ENCODE measurements at places on chromosomes 7 and 10.
A peak's percentile ranks its signal among the peaks of the same experiment; 100 is the strongest.

DNA sequence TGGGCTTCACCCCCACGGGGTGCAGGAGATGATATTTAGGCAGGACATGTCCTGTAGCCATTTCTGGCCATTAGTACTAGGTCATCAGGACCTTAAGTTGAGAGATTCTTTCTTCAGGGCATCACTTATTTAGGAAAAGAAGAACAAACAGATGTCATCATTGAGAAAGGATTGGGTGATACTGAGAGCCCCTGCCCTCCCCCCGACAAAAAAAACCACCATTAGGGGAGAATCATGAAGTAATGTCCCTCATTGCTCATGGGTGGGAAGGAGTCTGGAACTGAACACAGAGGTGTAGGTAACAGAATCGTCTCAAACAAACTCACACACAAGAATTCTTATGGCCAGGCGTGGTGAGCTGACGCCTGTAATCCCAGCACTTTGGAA, 6.4 kb upstream of the ORAI2 start:
- no peak for DNase-seq

DNA sequence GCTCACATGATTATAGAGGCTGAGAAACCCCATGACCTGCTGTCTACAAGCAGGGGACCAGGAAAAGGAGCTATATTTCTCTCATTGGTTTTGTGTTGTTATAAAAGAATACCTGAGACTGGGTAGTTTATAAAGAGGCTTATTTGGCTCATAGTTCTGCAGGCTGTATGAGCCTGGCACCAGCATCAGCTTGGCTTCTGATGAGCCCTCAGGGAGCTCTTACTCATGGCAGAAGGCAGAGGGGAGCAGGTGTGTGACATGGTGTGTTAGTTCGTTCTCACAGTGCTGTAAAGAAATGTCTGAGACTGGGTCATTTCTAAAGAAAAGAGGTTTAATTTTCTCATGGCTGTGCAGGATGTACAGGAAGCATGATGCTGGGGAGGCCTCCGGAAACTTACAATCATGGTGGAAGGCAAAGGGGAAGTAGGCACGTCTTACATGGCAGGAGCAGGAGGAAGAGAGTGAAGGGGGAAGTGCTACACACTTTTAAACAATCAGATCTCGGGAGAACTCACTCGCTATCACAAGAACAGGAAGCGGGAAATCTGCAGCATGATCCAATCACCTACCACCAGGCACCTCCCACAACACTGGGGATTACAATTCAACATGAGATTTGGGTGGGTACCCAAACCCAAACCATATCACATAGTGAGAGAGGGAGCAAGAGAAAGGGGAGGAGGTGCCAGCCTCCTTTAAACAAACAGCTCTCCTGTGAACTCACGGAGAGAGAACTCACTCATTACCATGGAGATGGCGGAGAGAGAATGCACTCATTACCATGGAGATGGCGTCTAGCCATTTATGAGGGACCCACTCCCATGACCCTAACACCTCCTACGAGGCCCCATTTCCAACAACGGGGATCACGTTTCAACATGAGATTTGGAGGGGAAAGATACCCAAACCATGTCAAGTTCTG, 133.4 kb downstream of the JCAD start:
- DNase-seq: no peak

DNA sequence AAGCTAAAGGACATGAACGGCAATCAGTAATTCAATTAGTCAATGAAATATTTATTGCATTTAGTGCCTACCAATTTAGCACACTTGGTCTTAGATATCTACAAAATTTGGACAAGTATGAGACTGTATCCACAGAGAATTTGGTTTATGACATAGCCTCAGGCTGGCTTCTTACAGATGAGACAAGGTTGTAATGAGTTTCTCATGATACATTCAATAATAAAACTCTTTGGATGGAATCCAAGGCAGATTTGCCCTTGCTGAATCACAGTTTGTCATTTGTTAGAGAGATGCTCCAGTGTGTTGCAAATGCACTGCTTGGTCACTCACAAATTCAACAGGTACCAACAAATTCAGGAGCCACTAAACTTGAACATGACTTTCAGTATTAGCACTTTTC, 162.5 kb downstream of the GPR37 start:
- DNase-seq: no peak

DNA sequence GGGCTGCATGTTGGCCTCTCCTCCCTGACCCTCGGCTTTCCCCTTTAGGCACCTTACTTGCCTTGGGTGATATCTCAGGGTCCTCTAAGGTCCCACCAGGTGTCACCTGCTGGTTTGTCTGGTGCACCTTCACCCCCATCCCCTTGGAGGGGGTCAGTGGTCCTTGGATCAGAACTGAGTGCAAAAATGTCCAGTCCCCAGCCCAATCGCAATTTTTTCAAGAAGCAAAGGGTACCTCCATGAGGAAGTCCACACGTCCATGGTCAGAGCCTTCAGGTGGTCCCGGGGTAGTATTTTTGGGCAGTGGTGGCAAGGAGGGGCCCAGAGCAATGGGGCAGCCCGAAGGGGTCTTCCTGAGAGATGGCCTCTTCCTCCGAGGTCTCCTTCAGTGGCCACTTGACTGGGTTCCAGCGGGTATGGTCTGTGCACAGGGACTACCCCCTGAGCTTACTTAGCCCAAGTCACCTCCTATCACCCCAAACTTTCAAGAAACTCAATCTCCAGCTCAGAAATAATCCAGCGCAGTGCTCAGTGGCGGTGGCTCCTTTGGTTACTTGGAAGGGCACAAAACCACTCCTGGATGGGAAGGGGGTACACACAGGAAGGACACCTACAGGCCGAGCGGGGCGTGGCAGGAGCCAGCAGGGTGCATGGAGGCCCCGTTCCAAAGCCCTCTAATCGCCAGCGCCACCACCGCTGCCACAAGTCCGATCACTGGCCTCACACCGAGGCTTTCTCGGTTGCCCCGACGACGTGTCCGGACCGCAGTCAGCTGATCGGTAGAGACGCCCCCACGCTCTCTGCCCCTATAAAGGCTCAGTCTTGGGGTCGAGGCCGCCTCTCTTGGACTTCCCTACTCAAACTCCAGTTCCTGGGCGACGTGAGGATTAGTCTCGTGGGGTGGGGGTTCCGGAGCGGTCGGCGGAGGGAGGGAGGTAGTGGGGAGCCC, 4.5 kb downstream of the SAP25 start:
- DNase-seq: peak; percentile 43

DNA sequence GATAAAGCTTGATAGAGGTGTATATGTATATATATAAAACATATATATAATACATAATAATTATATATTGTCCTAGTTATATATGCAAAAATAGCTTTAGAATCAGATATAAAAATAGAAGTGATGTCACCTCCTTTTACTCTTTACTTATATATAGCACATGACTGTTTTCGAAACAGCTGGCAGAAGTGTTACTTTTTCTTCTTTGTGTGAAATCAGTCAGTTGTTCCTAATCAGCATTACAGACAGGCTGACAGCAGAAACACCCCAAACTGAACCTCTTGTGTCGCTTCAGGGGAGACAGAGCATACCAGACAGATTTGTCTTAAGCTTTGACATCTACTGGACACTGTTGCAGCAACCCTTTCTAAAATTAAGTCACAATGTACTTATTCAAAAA, 684.9 kb upstream of the CELF2 start:
- DNase-seq: no peak

GRCh38 chr10:31660300-31660699, 268.3 kb downstream of the ARHGAP12 start:
- DNase-seq: no peak

- DNase-seq: no peak
Observed at GRCh38 chr7:16095171-16095950, 326.0 kb downstream of the CRPPA start.

GRCh38 chr7:22208799-22209198, 148.2 kb downstream of the RAPGEF5 start:
- no peak for DNase-seq

GRCh38 chr10:127990846-127991542, 84.1 kb downstream of the PTPRE start:
- DNase-seq: peak; percentile 66

GRCh38 chr7:29572558-29572957, 8.9 kb downstream of the PRR15 start:
- DNase-seq: no peak

DNA sequence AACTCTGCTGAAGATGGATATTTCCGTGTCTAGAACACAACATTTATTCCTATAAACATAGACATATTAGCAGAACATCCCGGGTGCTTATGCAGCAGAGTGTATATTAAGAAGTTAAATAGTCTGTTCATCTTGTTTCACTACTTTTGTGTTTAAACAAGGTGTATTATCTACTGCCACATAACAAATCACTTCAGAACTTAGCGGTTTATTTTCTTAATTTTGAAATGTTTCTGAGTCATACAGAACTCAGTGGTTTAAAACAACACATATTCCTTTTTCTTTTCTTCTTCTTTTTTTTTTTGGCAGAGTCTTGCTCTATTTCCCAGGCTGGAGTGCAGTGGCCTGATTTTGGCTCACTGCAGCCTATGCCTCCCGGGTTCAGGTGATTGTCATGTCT, 25.8 kb downstream of the DENND10 start:
- DNase-seq: no peak

DNA sequence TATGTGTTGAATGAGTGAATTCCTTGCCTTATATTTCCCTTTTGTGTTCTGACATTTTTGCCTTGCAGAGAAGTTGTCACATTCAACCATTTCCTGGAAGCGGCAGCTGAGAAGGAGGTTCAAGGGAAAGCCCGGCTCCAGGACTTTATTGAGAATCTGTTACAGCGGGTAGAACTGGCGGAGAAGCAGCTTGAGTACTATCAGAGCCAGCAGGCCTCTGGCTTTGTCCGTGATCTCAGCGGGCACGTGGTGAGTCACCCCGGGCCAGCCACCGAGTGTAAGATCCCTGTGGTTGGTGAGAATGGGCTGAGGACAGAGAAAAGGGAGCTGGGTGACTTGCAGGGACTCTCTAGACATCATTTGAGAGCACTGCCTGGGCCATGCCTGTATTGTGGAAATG, 14.2 kb downstream of the ZNF365 start:
- DNase-seq: no peak

DNA sequence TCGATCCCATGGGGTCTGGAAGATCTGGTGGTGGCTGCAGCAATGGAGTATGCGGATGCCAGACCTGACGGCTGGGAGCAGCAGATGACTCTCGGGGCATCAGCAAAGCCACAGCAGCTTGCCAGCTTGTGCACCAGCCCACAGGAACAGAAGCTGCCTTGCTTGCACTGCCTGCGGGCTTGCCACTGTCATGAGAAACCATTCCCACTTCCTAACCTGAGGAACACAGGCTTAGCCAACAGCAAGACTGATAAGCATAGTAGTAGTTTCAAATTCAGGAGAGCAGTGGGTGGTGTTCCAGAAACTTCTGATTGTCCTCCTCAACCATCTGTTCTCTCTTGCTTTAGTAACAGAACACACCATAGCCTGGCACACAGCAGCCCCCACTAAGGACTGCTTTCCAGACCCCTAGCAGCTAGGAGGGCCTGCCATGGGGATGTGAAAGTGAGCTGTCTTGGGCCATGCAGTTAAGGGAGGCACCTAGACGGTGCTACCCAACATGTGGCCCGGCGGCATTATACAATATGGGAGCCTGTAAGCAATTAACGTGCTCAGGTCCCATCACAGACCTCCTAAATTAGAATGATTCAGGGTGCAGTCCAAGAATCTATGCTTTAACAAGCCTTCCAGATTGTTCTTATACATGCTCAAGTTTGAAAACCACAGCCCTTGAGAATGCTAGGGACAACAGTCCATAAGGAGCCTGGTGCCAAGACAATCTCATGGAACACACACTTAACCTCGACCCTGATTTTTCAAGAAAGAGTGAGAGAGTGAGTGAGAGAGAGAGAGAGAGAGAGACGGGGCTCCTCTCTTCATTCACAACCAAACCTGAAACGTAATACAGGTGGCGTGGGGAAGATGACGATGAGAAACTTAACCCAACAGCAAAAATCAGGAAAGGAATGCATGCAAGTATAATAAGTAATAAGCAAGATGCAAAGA, 7.1 kb downstream of the ANXA11 start:
- no peak for DNase-seq

DNA sequence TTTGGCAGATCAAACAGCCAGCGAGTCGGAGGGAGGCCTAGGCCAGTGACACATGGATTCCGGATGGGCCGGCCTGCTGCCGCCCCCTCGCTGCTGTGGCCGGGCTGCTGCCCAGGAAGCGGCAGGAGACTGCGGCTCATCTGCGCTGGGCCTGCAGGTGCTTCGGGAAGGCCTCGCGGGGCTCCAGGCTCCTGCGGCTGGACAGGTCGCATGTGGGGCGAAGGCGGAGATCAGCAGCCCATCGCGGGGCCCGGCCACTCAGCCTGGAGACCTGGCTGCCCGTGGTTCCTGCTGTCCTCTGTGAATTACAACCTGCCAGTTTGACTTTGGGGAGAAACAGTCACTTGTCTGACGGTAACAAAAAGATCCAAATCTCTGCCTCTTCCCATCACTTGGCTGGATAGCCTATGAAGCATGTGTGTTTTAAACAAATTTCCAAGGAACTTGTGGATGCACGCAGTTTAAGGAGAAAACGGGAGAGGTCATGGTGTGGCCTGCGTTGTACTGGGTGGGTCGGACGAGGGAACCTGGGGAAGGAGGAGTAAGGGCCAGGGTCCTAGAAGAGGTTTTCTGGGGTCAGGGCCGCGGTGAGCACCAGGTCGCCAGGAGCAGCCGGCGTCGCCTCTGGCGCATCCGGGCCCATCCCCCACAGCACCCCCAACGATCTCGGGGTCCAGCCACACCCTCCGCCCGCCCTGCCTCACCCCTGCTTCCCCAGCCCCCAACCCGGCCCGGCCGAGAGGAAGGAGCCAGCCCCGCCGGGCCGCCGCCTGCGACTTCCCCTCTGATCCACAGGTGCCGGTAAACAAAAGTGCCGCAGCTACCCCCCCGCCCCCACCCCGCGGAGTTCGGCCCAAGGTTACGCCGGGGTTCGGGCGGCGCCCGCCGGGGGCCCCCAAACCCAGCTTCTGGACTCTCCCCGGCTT, 1.6 kb downstream of the SPOCK2 start:
- peak; percentile 60 for DNase-seq

GRCh38 chr7:123994449-123994848, 38.4 kb downstream of the TMEM229A start:
- no peak for DNase-seq

- no peak for DNase-seq
Observed at GRCh38 chr7:154578336-154578735, 424.6 kb downstream of the PAXIP1 start.

DNA sequence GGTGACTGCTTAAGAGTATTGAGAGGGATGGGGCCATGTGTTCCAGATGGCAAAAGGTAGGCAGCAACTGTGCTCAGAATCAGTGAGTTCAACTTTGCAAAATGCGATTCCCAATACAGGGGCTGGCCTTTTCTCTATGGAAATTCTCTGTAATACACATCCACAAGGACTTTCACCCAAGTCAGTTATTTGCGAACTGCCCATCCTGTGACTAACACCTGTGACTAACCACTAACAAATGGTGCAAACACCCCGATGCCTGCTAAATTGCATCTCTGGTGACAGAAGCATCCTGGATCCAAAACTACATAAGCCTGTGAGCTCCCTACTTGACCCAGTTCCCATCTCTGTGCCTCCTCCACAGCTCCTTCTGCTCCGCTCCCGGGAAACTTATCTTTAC, 9.0 kb upstream of the CUZD1 start:
- DNase-seq: no peak

All from stimulated activated naive CD4-positive, alpha-beta T cell treated with Interleukin-2 at 50 U/mL for 16 hours (primary cell).